CD4-positive, alpha-beta T cell treated with Interleukin-12 subunit alpha and Interleukin-12 subunit beta, for 1 hour (primary cell): ENCODE measurements at places on chromosomes 6 and 20.
A peak's percentile ranks its signal among the peaks of the same experiment; 100 is the strongest.

DNA sequence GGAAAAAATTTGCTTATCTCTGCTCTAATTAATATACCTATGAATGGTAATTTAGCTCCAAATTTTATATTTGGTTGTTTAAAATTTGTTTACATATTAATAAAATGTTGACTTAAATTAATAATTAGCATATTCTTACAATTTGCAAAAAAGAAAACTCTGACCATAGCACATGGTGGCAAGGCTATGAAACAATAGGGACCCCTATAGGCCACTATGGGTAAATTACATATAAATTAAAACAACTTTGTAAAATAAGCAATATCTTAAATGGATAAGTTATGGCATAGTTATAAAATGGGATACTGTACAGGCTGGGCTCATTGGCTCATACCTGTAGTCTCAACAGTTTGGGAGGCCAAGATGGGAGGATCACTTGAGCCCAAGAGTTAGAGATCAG is 76.0 kb downstream of the MKKS start:
- peak; percentile 2 for DNase-seq

GRCh38 chr20:9119776-9120175 is 50.9 kb downstream of the PLCB4 start:
- no peak for DNase-seq

- DNase-seq = no peak
Observed at GRCh38 chr20:19493794-19494495, 264.1 kb upstream of the RIN2 start.

- no peak for DNase-seq
Observed at GRCh38 chr6:46923476-46923875, 1.7 kb upstream of the ADGRF5 start.

- no peak for DNase-seq
Observed at GRCh38 chr6:157710604-157711003, 112.4 kb upstream of the SNX9 start.
